ENCODE measurements at places on chromosomes 12 and 14. TPM values are rescaled to one million over a fixed set of nuclear protein-coding genes. Genes with fewer than 3 reads are reported as not detected.

DNA sequence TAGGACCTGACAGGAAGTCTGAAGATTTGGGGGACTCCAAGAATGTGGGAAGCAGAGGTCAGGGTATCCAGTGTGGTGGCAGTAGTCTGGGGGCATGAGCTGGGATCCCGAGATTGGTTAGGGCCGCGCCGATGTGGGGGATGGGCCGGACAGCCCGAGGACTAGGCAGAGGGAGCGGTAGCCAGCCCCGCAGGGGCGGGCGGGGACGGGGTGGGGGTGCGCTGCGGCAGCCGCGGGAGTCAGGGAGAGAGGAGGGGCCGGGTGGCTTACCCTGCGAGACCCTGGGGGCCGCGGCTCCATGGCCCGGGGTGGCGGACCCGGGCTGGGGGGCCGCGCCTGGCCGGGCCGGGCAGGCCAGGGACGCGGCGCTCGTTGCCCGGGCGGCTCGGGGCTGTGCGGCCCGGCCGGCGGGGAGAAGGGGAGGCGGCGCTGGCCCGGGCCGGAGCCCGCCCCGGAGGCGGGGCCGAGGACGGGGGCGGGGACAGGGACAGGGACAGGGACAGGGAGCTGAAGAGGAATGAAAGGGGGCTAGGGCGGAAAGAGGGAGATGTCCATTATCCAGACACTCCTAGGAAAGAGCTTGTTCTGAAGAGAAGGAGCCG lies 5.6 kb downstream of the ZNF385A start:
- DNase-seq, result no peak

PSMD9 gene
- total RNA-seq, result 35.1 TPM

DNA sequence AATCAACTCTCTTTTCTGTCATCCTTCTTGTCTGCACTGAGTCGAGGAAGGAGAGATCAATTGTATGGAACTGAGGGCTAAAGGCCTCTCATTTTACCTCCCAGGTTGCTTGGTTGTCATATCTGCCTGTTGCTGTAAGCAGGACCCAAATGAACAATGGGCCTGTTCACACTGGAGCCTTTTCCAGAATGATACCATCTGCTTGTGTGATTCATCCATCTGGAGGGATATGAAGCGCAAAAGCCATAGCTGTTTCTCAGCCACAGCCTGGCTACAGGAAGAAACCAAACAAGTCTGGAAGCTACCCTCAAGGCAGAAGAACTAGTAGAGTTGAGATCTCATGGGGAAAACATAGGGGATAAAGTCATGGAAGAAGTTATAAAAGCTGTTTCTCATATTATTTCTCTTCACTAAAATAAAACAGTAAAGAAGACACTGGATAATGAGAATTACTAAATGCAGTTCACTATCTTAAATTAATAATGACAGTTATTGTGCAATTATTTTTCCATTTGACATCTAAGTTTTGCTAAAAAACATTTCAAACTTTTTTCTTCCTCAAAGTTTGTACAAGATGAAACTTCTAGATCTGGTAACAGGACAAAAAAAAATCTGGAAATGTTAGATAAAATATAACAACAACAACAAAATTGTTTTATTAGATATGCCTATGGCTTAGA lies 106.3 kb downstream of the SPTSSA start:
- DNase-seq, result peak; percentile 68

DNA sequence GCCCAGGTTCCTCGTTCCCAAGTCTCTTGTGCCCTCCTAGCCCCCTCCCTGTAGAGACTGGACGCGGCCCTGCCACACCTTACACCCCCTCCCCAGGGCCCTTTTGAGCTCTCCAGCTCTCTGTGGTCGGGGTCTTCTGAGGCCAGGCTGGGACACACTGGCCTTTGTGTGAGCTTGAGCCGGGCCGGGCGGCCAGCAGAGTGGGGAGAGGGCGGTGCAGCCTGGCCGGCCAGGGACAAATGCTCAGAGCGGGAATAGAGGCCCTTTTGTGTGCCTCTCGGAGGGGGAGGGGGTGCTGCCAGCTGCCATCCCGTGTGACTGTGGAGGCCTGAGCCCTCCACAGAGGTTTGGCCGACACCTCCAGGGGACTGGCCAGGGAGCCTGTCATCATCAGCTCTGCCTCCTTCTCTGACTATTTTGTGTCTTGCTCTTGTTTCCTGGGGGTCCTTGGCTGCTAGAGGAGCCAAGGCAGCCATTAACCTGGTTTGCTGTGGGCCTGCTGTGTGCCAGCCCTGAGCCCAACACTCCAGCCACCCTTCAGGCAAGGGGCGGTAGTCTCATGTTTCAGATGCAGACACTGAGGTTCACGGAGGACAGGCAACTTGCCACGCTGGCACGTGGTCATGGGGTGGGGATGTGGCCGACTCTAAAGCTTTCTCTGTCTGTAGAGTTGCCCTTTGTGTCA lies 13.6 kb downstream of the FAM222A start:
- DNase-seq, result no peak

GRCh38 chr12:13992106-13992505 lies 10.7 kb upstream of the GRIN2B start:
- DNase-seq, result no peak

OVCH1 gene
- under 0.01 TPM for total RNA-seq

AGAP2 gene
- total RNA-seq, result 0.43 TPM

C12orf50 gene
- total RNA-seq, result not detected

DNA sequence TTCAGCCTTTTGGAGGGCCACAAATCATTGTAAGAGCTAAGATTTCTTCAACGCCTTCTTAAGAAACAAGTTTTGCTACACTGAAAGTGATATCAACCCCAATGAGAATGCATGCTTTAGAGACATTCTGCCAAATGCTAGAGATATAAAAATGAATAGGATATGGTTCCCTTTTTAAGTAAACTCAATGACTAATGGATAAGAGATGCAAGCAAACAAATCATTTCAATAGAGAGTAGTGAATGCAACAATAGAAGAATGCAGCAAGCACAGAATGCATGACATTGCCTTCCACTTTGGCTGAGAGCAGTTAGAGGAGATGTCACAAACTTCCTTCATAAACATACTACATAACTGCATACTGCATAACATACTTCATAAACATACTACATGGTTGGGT lies 116.4 kb downstream of the PDZRN4 start:
- no peak for DNase-seq

TTC5 gene
- total RNA-seq, result 16.8 TPM

GRCh38 chr12:113467502-113468364 lies 3.9 kb downstream of the LHX5 start:
- DNase-seq, result no peak

GRCh38 chr14:20413744-20414082 lies 412 bp upstream of the TEP1 start:
- DNase-seq, result no peak

- DNase-seq, result no peak
Measured at GRCh38 chr12:43131301-43131700, 420.7 kb downstream of the ADAMTS20 start.

- DNase-seq, result no peak
Measured at GRCh38 chr12:109892748-109893147, 7.3 kb upstream of the TCHP start.

DNA sequence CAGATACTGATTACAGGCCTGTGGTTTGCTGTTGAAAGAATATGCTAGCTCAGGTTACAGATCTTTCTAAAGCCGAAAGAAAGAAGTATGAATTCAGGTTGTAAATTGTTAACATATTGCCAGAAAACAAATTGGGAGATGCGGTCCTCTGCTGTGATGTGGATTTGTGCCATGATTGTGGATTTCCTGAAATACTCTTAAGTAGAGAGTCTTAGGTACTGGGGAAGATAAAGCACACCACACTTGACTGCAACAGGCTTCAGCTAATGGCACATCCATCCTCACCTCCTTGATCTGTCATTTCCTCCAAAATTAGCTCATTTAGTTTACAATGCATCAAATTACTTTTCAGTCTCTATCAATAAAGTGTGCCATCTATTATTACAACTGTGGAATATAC lies 279.2 kb downstream of the SYT1 start:
- DNase-seq, result no peak

- no peak for DNase-seq
Measured at GRCh38 chr14:101737414-101738339, 23.8 kb upstream of the PPP2R5C start.

GRCh38 chr14:48125654-48126053 lies 450.2 kb upstream of the MDGA2 start:
- no peak for DNase-seq

CS gene
- 150 TPM for total RNA-seq

Measured in fibroblast of villous mesenchyme (primary cell).